ENCODE measurements at places on chromosomes 7 and 10.

GRCh38 chr7:39567294-39567693 lies 1.1 kb downstream of the YAE1 start:
- no peak for DNase-seq

DNA sequence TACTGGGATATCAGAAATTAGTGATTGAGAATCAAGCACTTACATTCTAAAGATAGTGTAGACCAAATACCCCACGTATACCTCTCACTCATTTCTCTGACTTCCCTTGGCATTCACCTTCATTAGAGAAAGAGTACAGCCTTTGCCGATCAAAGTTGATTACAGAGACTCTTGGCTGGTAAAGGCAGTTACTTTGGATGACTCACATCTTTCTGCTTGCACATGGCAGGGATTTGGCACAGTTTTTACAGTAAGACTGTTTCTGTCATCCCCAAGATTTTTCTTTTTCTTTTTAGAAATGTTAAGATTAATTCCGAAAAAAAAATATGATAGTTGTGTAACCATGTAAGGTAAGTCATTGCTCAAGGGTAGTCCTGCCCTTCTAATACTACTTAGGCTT lies 143.0 kb downstream of the TSPAN12 start:
- no peak for DNase-seq

- no peak for DNase-seq
These were observed 21.3 kb downstream of the RUFY2 start for GRCh38 chr10:68385740-68386139.

DNA sequence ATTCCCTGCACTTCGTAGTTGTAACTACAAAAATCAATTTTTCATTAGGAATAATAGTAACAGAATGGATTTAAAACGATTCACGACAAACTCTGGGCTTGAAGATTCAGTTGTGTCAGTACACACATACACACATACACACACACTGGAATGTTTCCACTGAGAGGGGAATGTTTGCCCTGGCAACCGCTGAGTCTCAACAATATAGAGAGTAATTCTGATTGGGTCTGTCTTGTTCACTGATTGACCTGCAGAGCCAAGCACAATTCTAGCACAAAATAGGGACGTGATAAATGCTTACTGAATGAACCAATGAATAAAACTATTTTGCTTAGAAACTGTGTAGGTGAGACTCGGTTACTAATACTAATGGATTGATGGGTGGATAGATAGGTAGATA lies 204.4 kb upstream of the CCDC6 start:
- no peak for DNase-seq

DNA sequence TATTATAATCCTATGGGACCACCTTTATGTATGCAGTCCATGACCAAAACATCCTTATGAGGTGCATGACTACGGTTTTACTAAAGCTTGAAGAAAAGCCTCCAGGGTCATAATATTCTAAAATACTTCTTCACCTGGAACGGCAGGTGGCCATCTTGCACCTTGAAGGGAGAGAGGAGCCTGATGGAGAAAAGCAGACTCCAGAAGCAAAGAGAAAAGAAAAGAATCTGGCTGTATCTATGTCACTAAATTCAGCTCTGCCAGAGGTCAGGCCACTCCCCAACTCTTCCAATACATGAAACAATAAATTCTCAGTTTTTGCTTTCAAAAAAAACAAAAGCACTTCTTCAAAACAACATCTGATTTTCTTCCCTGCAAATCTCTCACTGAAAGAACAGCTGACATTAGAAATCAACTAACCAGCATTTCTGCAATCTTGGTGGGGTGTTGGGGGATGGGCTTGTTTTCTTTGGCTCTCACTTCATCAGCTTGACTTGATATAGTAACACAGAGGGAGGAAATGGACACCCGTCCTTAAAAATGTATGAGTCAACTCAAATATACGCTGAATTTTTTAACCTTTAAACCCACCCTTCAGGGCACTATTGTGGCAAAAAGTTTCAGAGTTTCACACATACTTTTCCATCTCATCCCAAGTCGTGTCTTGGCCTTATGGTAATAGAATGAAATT lies 21.7 kb downstream of the HIBADH start:
- no peak for DNase-seq

All from activated T-helper 9 cell treated with anti-CD3 and anti-CD28 coated beads, Interleukin-2, amount 50 U/mL, for 16 hours (primary cell).